Activated T-cell treated with anti-CD3 and anti-CD28 coated beads, Interleukin-2, amount 50 U/mL, for 72 hours (primary cell): ENCODE measurements at places on chromosomes 12 and 14.

DNA sequence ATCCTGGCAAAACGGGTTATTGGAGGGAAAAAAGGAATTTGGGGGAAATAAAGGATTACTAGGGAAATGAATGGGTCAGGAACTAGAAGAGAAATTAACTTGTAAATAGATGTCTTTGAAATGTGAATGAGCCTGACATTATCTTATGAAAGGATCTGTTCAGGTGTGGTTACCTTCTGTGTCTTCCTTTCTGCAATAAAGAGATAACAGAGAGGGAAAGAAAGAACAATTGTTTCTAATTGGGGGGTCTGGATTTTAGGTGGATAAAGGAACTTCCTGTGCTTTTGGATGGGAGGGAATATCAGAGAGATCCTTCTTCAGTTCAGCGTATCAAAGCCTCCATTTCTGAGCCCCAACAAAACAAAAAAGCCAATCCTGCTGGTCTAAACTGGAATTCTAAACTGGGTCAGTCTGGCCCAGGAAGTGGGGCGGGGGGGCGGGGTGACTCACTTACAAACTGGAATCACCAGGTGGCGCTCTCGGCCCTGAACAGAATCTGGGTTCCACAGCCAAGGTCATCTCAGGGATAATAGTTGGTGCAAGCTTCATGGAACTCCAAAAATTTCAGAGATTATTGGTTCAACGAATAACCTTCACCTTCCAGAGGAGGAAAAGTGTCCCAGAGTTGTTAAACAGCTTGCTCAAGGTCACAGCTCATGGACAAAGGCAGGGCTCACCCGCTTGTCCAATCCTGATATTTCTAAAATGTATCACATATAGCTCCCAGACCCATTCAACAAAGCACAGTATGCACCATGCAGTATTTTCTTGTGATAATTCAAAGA lies 15.2 kb upstream of the PEBP1 start:
- DNase-seq, result peak; percentile 58

DNA sequence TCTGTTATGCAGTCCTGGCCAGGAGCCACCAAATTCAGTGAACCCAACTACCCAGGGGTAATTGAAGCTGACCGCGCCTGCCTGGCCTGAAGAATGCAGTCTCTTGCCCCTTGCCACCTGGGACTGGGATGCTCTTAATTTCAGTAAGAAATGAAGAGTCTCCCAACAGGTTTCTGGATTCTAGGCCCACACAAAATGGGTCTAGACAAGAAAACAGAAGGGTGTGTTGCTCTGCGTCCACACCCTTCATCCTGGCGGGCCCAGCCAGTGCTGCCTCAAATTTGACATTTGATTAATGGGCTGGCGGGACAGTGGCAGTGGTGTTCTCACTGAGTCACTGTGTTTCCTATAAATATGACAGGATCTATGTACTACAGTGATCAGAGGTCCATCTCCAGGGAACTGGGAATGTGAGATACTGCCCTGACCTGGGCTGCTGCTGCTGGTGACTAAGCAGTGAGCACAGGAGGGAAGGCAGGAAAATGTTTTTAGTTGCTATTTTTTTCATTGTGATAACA lies 6.5 kb downstream of the TMEM253 start:
- no peak for DNase-seq

DNA sequence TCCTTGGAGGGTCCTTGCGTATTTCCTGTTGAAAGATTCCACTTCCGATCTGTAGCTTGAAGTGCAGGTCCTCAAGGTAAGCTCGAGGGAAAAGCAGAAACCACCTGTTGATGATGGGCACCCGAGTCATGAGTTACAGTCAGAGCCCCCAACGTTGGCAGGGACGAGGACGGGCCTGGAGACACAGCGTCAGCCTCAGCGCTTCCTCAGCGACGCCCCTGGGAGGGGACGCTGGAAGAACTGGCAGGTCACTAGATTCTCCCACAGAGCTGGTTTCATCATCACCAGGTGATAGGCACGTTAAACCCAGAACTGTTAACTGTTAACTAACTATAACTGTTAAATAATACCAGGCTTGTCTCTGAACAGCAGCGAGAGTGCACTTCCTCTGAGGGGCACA lies 101.8 kb downstream of the TNFAIP2 start:
- no peak for DNase-seq

DNA sequence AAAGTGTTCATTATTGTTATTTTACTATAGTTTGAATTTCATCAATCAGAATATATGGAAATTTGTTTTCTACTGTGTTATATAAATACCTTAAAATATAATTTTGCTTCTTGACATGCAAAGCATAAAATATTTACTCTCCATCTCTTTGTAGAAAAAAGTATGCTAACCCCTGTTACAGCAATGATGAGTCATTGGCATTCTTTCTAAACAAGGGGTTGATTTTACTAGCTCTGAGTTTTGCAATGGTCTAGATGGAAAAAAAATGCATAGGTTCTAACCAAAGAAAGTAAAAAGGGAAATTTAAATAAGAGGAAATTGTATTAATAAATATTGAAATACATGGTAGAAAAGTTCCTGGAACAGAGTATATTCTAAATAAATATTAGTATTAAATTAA lies 990.2 kb upstream of the ATXN7L3B start:
- no peak for DNase-seq

GRCh38 chr12:18375131-18375530 lies 113.8 kb downstream of the PIK3C2G start:
- DNase-seq, result no peak

DNA sequence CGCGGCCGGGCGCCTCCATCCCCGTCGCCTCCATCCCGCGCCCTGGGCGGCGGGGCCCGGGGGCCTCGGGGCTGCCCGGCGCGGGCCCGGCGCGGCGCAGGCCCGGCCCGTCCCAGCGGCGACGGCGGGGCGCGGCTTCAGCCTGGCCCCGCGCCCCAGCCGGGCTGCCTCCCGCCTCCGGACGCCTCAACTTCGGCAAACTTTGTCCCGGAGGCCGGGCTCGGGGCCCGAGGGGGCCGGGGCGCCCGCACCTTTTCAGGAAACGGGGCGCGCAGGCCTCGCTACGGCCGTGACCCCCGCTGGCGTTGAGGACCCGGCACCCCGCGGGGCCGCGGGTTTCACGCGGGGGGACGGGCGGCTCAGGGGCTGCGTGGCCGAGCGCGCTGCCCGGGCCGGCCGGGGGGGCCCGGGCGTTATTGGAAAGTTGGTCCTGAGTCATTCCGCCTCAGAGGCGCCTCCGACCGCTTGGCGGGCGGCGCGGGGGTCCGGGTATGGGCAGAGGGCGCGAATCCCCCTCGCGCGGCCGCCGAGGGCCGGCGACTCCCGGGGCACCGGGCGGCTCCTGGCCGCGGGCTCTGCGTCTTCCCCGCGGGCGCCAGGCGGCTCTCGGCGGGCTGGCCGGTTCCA lies 575 bp downstream of the TRAF3 start:
- peak; percentile 33 for DNase-seq

DNA sequence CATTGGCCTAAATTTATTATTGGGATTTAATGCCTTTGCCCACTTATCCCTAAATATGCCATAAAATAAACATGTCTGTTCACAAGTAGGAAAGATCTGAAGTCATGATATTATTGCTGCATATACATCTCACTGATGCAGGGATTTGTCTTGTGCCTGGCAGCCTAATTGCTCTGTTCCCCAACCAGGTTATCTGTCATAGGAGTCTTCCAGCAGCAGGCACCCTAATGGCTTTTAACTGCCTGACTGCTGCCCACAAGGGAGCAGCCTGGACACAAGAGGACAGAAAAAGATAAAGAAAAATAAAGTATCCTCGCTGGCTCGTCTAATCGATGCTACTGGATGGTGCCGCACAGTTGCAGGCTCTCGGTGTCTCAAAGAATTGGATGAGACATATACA lies 337.6 kb upstream of the FAR2 start:
- DNase-seq, result no peak

DNA sequence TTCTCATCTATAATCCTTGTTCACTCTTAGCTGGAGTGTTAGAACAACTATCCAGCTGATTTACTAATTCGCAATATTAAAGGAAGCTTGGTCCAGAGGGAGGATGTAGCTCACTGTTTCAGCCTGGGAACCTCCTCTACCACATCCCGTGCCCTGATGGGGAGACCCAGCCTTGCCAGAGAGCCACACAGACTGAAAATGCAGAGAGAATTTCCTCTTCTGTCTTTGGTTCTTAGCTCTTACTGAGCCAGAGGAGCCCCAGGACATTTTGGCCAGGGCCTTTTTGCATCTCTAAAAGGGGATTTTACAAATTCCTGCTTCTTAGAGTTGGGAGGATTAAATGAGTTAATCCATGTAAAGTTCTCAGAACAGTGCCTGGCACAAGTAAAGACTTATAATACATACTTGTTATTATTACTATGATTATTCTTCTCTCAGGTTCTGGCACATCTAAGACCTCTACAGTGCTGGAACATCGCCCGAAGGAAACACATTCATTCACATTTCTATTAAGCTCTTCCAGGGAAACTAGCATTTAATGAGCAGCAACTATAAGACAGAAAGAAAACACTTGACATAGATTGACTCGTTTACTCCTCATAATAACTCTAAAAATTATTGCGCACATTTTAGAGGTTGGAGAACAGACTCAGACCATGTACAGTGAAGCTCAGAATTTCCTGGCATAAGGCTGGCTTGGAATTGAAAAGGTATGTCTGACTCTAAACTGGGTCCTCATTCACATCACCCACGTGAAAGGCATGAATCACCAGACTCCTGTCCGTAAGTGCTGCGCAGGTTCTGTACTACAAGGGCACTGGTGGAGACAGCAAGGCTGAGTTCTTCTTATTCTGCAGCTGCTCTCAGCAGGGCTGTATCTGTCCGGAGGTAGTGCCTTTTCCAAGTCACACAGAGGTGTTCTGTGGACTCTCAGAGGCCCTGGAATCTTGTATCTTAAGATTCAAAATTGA lies 27.8 kb upstream of the AEBP2 start:
- no peak for DNase-seq

GRCh38 chr12:54147186-54147585 lies 41.6 kb downstream of the SMUG1 start:
- no peak for DNase-seq

GRCh38 chr12:43882578-43883178 lies 46.8 kb downstream of the TMEM117 start:
- DNase-seq, result peak; percentile 19

DNA sequence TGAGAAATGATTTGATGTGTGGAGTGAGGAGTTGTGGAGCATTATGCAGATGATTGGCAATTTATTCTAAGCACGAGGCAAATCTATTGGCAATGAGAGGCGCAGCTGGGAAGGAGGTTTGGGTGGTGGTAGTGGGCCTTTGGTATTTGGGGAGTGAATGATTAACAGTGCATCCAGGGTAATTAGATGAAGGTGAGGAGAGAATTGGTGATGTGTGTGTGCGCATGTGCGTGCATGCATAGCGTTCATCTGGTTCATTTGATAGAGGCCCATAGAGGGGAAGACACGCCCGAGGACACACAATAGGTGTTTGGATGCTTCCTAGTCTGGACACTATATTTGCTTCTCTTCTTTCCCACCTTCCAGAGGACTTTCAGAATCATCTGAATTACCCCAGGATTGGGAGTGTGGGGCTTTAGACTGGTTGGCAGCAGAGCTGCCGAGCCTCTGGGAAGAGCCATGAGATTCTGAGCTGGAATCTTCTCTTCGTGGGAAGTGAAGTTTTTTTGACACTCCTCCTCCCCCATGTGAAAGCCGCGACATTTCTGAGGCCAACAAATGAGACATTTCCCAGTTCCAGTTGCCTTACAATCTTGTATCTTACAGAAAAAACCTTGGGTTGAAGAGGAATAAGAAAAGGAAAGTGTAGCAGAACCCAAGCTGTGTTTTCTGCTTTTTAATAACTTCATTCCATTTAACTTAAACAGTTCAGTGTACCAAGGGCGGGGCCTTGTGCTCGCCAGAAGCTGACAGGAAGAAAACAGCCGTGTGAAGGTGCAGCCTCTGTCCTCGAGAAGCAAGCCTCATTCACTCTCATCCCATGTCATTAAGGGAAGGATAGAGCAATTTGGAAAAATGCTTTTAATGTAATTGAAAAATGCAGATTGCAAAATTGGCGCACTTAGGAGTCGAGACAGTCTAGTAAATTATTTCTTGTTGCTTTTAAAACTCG lies 65.2 kb downstream of the SLC25A47 start:
- no peak for DNase-seq

- DNase-seq, result no peak
Measured at GRCh38 chr12:52214421-52214802, 18.6 kb upstream of the KRT7 start.
